Activated CD8-positive, alpha-beta memory T cell treated with anti-CD3 and anti-CD28 coated beads, Interleukin-2, amount 10 ng/mL, durations not matched to agents 7 days and 5 days (primary cell): ENCODE measurements at places on chromosomes 11 and 22.
A peak's percentile ranks its signal among the peaks of the same experiment; 100 is the strongest.

DNA sequence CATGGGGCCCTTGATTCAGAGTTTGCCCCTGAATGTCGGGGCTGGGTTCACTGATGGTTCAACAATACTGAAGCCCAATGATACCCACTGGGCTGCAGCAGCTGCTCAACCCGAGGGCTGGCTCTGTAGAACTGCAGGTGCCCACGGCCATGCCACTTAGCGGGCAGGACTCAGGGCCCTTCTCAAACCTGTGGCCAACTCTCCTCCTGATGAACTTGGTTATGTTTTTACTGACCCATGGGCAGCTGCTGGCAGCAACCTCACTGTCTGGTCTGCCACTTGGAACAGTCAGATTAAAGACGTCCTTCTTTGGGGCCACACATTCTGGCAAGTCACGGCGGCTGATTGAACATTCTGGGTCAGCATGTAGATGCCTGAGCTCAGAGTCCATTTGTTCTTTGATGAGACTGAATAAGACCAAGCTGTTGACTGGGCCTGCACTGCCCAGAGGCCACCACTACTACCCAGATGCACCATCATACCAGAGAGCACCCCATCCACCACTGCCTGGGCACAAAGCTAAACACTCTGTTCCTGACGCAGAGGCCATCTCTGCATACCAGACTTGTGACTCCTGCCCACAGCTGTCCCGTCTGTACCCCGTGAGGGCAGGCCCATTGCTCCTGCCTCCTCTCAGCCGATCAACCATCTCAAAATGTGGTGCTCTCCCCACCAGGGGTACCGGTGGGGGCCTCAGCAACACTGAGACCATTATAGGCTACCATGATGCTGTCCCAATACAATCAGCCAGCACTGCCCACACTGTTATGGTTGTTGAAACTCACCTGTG, 67.8 kb downstream of the SHANK2 start:
- DNase-seq: no peak
- no peaks in the 10 kb centered on the region for H3K4me1 ChIP-seq
- peaks cover 7% of the 10 kb centered on the region for H3K27me3 ChIP-seq
- no peaks in the 10 kb centered on the region for H3K36me3 ChIP-seq

DNA sequence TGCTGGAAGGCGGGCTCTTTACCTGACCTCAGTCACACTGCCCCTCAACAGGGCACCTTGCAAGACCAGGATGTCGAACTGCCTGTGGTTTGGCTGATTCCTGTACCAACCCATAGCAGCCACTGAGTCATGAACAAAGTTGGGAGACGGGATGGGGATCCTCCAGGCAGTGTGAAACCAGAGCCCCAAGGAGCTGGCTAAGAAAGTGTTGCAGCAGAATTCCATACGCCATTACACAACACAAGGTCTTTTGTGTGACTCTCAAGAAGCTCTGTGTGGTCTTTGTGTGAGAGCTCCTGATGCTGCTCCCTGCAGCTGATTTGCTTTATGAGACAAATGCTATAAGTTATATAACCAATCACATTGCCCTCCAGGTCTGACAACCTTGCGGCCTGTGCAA, 617.7 kb downstream of the OPCML start:
- no peak overlapping the region for H3K4me3 ChIP-seq
- H3K4me1 ChIP-seq: no peaks in the 10 kb centered on the region
- no peaks in the 10 kb centered on the region for H3K36me3 ChIP-seq
- no peaks in the 10 kb centered on the region for H3K27me3 ChIP-seq

DNA sequence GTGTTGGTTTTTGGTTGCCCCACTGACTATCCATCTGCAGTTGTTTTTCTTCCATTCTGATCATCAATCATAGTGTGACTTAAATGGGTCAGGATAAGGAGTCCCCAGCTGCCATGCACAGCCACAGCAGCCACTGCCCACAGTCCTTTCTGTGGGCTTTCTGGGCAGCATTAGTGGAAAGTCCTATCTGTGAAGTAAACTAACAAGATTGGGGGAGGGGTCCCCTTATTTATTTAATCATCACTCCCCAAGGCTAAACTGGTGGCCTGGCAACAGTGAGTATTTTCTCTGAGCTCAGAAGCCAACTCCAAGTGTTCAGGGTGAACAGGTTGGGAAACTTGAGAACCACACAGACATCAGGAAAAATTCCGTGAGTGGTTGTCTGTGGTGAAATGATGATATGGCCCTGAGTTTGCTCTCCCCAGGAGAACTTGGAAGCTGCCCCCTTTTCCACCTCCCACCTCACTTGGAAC, 145.0 kb downstream of the CCDC34 start:
- H3K27ac ChIP-seq: no peak overlapping the region
- no peak overlapping the region for H3K4me3 ChIP-seq
- H3K36me3 ChIP-seq: no peaks in the 10 kb centered on the region
- H3K27me3 ChIP-seq: peaks cover 6% of the 10 kb centered on the region
- DNase-seq: no peak

- DNase-seq: no peak
- H3K4me3 ChIP-seq: no peak overlapping the region
- peaks cover 62% of the 10 kb centered on the region for H3K4me1 ChIP-seq
- no peak overlapping the region for H3K27ac ChIP-seq
Measured at GRCh38 chr11:66119348-66120133, 49.5 kb downstream of the PACS1 start.

DNA sequence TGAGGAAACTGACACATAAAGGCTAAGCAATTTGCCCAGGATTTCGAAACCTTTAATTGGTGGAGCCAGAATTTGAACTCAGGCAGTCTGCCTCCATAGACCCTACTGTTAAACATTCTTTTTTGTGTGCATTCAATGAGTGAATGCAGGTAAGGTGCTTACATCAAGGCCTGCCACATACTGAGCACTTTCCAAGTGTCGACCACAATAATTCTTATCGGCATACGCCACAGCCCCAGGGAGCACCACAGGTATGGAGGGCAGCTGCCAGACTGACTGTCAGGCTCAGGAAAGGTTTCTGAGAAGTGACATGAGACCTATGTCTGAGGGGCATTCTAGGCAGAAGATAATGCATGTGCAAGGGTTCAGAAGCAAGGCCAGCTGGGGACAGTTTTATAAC, 334.7 kb upstream of the NARS2 start:
- no peaks in the 10 kb centered on the region for H3K36me3 ChIP-seq
- DNase-seq: no peak
- H3K27me3 ChIP-seq: no peaks in the 10 kb centered on the region
- H3K4me1 ChIP-seq: no peaks in the 10 kb centered on the region

- H3K4me3 ChIP-seq: peak overlapping the region; percentile 57
- DNase-seq: peak; percentile 62
- no peaks in the 10 kb centered on the region for H3K27me3 ChIP-seq
- H3K4me1 ChIP-seq: peaks cover 89% of the 10 kb centered on the region
- peaks cover 46% of the 10 kb centered on the region for H3K36me3 ChIP-seq
Measured at GRCh38 chr11:64869571-64870175, 8.7 kb downstream of the EHD1 start.
